ENCODE measurements at places on chromosomes 2 and 18. TPM values are rescaled to one million over a fixed set of nuclear protein-coding genes. Genes with fewer than 3 reads are reported as not detected.

- DNase-seq, result no peak
Observed at GRCh38 chr2:231367178-231367577, 28.3 kb upstream of the B3GNT7 start.

- no peak for DNase-seq
Observed at GRCh38 chr18:498931-499775, 1.3 kb downstream of the COLEC12 start.

- no peak for DNase-seq
Observed at GRCh38 chr2:118921646-118922045, 20.3 kb upstream of the MARCO start.

DNA sequence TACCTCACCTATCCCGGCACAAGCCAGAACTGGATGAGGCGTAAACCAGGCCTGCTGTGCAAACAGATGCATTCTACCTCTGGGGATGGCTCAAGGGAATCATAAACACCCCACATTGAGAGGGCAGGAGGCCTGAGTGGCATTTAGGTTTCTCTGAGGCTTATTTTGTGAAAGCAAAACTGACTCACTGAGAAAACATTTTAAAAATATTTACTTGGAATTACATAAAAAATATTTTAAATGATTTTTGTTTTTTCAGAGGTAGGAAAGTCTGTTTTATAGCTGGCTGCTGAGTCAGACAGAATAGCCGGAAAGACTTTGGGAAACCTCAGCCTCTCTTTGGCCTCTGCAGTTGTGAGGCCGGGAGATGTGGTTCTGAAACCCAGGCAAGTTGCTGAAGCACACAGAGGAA, 244.1 kb downstream of the NCKAP5 start:
- DNase-seq, result no peak

DSEL gene
- 2.0 TPM for total RNA-seq

MC5R gene
- total RNA-seq, result not detected

GRCh38 chr2:99079226-99079625, 62.3 kb upstream of the C2orf15 start:
- DNase-seq, result no peak

DNA sequence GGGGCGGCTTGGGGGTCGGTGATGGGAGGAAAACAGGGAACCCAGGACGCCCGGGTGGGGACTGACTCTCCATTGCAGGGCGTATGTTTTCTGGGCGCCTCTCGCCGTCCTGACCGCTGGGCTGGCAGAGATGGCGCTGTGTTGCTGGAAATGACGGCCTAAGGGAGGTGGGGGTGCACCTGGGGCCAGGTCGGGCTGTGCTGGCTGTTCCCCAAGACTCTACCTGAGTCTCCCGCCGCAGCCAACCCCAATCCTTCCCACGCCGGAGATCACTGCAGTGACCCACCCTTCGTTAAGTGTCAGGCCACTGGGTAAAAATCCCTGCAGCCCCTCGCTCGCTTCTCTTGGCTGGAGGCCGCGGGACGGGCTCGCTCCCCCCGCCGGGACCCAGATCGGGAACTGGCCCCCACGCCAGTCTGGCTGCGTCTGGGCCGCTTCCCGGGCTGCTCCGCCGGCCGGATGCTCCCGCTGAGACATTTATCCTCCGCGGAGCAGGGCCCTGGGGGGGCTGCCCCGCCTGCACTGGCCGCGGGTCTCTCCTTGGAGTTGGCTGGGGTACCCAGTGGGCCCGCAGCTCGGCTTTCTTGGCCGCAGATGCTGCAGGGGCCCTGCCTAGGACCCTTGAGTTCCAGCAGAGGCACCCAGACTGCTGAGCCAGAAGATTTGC, 7.8 kb upstream of the ARMC9 start:
- peak; percentile 73 for DNase-seq

- DNase-seq, result no peak
Observed at GRCh38 chr2:20108655-20109396, 57.4 kb upstream of the LAPTM4A start.

DNA sequence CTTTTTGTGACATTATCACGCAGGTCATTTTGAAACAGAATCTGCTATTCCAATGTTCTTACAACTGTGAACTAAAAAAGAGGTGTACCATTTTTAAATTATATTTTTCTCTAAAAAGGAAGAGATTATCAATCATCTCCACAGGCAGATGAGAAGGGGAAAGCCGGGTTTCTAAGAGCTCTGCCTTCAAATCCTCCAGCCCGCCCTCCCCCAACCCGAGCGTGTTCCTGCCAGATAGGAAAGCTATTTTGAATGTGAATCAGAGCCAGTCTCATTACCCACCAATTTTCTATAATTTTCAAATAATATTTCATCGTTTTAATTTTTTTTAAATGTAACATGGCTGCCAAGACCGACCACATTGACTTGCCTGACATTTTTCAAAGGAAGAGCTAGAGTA, 65.9 kb downstream of the KCNF1 start:
- DNase-seq, result no peak

GRCh38 chr2:19714926-19715325, 186.9 kb downstream of the TTC32 start:
- no peak for DNase-seq

GRCh38 chr2:36701918-36702317, 5.4 kb downstream of the VIT start:
- no peak for DNase-seq

CTAGE1 gene
- not detected for total RNA-seq

Data from heart right ventricle (tissue), 16 donors.